Stimulated activated CD4-positive, alpha-beta T cell treated with anti-CD3 and anti-CD28 coated beads, Interleukin-1b, Interleukin-23, amount 100 ng/mL, for 1 hour (primary cell): ENCODE measurements at places on chromosomes 2 and 18.

GRCh38 chr18:58156516-58156915 is 112.5 kb downstream of the NEDD4L start:
- DNase-seq = no peak

DNA sequence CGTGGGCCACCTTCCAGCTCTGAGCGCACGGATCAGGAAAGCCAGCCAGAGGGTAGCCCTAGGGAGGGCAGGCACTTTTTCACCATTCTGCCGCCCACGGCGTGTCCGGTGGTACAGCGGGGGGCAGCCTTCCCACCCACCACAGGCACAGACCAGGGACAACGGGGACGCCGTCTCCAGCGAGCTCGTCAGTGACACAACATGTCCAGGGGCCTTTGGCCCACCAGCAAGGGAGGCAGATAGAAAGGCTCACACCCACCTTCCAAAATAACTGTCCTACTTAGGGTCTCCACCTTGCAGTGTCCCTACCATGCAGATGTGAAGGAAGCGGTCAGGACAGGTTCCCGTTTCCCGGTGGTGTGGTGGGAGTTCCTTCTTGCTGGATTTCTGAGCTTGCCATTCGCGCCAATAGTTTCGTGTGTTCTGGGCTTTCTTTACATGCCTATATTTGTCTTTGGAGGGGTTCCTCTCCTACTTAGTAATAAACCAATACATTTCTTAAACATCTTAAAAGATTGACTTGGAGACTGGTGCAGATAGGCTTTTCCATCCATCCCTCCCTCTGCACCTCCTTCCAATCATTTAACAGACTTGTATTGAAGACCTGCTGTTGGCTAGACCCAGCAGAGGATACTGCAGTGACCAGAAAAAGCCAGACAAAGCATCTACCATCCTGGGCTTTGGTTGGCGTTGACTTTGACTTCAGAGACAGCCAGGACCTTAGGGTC is 872 bp downstream of the ASB1 start:
- no peak for DNase-seq

DNA sequence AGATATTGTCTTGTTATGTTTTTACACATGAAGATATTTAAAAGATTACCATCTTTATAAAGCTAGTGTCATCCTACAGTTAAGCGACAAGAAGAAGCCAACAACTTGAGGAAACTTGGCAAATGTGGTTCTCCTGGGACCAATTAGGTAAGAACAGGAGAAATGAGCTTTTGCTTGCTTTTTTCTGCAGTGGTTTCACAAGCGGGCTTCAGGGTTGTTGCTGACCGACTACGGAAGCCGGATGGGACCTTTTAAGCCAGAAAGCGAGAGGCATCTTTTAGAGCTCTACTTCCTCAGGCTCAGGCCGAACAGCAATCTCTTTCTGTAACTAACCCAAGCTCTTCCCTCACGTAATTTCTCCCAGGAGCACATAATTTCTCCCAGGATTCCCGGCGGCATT is 256.5 kb downstream of the CNTNAP5 start:
- no peak for DNase-seq

DNA sequence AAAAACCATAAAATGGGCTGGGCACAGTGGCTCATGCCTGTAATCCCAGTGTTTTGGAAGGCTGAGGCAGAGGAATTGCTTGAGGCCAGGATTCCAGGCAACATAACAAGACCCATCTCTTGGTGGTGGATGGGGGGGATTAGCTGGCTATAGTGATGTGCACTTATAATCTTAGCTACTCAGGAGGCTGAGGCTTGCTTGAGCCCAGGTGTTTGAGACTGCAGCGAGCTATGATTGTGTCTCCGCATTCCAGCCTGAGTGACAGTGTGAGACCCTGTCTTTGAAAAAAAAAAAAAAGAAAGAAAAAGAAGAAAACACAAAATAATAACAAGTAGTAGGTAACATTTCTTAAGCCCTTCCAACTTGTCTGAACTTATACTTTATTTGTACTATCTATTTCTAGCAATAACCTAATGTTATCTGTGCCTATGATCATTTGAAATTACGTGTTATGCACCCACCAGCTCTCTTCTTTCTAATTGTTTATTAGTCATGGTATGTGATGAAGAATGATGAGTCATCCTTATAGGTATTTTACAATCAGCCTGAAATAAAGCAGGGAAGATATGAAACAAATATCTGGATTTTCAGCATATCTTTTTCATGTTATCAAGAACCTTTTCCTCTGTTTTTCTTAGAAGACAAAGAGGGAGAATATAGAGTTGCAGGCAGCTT is 129.3 kb upstream of the UNC80 start:
- no peak for DNase-seq

DNA sequence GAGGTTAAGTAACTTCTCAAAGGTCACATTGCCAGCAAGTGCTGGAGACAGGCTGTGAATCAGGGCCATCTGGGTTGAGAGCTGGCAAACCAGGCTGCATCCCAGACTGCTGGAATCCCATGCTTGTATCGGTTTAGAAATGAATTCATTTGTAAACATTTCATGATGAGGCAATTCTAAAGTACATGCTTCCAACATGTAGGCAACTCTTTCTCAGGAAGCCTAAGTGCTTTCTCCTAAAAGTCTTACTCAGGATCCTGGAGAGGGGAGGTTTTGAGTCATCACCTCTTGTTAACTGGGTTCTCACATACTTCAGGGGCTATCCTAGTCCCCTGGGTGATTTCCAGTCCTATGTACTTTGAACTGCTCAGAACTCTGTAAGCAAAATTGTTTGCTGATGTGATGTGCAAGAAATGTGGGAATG is 416.5 kb downstream of the MEIS1 start:
- no peak for DNase-seq

DNA sequence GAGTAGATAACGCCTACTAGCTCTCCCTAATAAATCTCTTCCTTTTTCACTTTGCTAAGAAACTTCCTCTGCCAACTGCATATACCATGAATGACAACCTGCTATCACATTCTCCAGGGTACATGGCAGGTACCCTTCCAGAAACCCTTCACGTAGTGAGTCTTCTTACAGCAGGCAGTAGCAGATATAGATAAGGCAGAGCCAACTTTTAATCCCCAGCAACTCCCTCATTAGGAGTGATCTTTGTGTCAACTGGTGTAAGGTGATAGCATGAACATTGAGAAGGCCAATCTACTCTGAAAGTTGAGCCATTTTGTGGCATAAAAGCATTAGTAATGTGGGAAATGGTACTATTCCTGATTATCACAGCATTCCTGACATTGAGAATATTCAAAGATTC is 5.7 kb upstream of the STK17B start:
- DNase-seq = no peak

DNA sequence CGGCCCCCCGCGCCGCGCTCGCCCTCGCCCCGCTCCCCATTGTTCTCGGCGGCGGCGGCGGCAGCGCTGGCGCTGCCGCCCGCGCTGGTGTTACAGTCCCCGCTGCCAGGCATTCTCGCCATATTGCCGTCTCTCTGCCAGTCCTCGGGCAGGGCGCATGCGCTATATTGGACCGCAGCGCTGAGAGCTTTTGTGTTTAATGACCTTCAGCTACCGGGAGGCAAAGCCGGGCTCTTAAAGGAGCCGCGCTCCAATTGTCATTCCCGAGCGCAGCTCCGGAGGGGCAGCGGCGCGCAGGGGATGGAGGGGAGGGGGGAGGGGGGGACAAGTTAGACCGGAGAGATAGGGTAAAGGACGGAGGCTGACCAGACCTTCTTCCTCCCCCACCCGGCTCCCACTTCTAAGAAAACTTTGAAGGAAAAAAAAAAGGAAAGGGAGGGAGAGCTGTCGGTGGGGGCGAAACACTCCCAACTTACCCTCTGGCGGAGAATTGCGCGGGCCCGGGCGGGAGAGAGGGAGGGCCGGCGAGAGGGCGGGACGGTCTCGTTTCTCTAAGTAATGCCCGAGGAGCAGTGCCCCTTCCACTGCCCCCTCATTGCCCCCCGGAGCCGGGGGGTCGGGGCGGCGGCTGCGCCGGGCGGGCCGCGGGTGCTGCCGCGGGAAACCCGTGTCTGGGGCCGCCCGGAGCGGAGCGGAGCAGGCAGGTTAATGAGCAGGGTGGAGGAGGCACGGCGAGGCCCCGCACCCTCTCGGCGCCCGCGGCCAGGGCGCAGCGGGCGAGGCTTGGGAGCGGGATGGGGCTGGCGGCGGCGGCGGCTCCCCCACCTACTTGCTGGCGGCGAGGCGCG is at the start of gene KCTD1:
KCTD1 (minus strand) TSS at position 139 of the 848 bp plus-strand sequence; CDS start at position 122, 17 bp downstream.
- DNase-seq = no peak

DNA sequence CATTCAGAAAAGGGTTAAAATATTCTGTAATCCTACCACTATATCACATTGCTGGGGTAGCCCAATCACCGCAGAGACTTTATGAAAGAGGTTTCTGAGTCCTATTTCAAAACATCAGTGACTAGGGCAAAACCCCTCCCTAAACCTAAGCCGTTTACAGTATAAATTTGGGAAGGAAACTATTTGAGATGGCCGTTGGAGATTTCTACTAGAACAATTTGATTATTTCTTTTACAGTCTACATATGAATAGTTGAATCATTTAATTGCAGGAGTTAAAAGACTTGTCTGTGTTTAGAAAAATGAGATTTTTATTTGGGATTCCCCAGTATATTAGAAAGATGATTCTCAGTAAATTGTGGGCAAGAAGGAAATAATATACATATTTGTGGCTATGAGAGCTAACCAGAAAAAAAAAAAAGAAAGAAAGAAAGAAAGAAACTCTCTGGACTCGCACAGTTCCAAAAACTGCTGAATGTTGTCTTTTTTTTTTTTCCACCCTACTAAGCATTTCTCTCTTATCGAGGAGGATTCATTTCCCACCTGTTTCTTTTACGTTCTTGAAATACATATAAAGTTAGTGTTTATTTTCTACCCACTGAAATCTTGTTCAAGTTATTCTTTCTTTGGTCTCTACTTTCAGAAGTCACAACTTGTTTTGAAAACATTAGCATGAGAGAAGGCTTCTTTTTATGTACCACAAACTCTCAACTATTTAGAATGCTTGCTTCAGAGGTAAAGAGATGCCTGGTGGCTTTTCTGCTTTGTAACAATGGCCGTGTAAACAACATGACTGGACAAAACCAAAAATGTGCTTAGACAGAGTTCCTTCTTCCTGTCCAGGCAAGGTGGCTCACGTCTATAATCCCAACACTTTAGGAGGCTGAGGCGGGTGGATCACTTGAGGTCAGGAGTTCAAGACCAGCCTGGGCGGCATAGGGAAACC is 65.9 kb downstream of the BCL2 start:
- no peak for DNase-seq

DNA sequence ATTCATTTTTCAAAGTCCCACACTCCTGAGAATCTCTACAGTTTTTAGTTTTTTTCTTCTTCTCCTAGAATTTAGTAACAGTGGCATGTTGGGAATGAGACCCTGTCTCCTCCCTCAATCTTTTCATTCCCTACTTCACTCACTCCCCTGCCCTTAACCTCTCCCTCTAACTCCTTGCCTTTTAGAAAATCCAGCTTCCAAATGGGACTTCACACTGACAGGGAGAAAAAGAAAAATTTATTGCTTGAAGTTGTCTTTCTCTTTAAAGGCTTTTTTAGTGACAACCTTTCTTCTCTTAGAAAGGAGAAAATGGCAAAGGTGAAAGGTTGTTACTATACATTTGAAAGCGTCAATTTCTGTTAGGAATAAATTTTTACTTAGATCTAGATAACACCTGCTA is 359.2 kb downstream of the CDH7 start:
- DNase-seq = no peak

DNA sequence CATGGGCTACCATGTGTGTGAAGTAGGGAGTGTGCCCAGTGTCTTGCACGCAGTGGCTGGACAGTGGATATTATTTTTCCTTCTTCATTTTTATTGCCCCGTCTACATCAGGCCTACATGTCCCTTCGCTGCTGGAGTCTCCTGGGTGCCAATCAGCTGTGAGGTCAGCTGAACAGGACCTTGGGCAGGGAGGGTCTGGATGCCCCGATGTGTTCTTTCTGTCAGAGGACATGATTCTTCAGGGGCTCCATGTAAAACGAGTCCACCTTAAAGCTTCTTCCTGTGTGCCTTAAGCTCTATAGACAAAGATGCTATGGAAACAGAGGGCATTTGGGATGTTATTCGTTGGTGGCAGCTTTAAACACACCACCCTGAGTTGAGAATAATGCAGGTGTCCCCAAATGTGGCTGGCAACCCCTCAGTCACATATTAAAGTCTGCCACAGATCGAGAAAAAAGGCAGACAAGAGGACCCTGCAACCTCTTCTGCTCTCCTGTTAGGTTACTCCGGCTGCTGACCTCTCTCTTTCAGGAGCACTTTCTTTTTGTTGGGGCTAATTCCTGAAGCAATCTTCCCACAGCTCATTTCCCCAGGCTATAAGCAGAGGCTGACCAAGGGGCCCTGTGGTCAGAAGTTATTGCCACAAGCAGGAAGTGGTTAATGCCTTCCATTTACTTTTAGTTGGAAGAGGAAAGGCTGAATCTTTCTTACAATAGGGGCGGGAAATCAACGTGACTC is 20.0 kb downstream of the GREB1 start:
- no peak for DNase-seq

- DNase-seq = no peak
These were observed 49.1 kb upstream of the SCN9A start for GRCh38 chr2:166424841-166425240.

GRCh38 chr2:234839285-234839684 is 112.5 kb upstream of the SH3BP4 start:
- DNase-seq = no peak
